ENCODE measurements at places on chromosomes 3 and 15.

DNA sequence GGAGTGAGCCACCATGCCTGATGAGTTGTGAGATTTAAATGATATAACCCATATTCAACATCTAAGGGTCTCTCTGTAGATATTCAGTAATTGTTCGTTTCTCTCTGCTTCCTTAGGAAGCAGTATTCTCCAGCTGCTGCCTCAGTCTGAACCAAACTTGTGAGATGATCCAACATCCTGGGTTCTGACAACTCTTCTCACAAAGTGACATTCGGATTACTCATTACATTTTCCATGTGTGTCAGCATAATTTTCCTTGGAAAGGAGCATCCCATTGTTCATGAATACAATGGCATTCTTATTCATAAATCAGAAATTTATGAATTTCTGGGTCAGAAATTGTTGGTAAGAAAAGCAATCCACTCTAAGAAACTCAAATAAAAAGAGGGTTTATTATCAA, 15.0 kb upstream of the SEC22A start:
- no peak for DNase-seq

GRCh38 chr3:31165399-31165860, 271.0 kb upstream of the GADL1 start:
- no peak for DNase-seq

DNA sequence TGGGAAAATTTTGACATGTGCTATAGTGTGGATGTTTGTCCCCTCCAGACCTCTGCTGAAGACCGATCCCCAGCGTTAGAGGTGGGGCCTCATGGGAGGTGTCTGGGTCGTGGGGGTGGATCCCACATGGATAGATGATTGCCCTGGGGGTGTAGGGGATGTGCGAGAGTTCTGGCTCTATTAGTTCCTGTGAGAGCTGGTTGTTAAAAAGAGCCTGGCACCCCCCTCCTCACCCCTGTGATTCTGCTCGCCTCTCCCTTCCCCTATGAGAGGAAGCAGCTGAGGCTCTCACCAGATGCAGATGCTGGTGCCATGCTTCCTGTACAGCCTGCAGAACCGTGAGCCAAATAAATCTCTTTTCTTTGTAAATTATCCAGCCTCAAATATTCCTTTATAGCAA, 67.4 kb downstream of the ATP10A start:
- no peak for DNase-seq

DNA sequence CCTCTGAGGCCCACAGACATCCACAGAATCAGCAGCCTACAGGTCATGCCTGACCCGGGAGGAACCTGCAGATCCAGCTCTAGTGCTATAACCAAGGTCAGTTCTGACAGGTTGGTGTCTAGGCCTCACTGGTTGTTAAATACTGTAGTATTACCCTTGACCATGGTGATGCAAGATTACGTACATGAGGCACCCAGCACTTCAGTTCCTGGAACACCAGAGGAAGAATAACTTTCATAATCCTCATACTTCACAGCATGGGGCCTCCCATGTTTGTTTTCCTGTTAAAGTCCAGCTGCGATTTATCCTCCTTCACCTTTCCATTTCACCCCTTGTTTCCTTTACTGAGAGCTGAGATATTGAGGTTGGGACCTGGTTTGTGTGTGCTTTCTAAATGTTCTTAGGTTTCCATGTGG, 34.4 kb upstream of the GLCE start:
- no peak for DNase-seq

GRCh38 chr3:190266913-190267290, 55.3 kb downstream of the CLDN1 start:
- no peak for DNase-seq

DNA sequence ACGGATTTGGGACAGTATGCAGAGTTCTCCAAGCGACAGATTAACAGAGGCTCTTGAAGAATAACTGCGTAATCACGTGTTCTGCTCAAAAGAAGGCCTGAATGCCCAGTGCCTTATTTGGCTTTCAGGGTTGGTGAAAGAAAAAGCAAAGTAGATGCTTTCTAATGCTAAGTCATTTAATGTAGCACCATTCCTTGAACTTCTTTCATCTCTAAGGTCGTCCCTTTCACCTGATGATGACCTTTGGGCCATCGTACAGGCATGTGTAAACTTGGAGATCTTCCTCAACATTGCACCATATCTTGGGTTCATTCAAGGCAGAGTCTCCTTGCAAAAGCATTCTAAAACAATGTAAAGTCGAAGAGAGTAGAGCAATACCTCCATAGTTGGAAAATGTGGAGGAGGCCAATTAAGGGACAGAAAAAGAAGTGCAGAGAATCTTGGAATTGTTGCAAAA, 48.9 kb downstream of the TMEM44 start:
- no peak for DNase-seq

- no peak for DNase-seq
Measured at GRCh38 chr3:132456571-132456970, 39.3 kb downstream of the DNAJC13 start.

DNA sequence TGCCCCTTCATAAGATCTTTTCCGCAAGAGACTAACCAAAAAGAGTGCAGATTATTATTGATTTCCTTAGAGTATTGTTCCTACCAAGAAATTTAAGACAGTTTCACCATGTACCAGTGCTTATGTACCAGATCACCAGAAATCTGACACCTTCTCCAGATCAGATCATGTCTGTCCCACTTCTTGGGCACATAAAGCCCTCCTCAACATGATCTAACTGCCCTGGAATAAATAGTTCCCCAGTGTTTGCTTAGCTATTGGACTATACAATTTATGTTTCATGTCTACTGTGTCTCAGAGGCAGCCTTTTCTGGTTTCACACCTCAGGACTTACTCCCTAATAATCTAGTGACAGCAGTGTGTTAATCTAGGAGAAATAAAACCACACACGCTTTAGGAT, 46.8 kb downstream of the NME9 start:
- DNase-seq, result no peak

DNA sequence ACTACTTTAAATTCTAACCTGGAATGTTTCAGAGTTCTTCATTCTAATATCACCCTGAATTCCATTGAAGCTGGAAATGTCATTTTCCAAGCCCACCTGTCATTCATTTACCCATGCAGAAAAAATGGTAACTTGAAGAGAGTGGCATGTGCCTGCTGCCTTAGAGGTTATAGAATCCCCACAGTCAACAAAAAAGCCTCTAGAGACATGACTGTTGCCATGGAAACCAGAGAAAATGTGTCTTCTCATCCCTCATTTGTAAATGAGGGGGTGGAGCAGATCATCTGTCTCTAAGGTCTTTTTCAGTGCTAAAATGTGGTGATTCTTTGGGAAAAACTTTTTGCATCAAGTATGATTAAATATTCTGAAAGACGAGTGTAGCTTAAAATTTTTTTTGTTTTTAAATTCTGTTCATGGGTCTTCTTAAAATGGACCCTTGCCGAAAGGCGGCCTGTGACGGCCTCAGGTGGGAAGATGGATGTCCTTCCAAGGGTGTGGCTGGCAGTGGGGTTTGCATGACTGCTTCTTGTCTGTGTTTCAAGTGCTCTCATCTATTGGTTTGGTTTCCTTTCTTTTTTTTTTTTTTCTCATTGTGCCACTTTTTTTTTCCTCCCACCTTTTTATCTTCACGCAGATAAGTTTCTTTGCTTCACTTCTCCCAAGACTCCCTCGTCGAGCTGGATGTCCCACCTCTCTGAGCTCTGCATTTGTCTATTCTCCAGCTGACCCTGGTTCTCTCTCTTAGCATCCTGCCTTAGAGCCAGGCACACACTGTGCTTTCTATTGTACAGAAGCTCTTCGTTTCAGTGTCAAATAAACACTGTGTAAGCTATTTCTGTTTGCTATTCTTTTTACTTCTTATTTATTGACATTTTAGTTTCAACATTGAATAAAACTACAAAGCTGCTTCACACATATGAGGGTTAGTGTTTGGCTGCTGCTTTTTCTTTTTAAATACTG, 23.0 kb downstream of the TPM1 start:
- no peak for DNase-seq

GRCh38 chr3:127666676-127667075, 6.1 kb upstream of the ABTB1 start:
- no peak for DNase-seq

GRCh38 chr3:46674031-46674845, 19.2 kb downstream of the ALS2CL start:
- peak; percentile 12 for DNase-seq

DNA sequence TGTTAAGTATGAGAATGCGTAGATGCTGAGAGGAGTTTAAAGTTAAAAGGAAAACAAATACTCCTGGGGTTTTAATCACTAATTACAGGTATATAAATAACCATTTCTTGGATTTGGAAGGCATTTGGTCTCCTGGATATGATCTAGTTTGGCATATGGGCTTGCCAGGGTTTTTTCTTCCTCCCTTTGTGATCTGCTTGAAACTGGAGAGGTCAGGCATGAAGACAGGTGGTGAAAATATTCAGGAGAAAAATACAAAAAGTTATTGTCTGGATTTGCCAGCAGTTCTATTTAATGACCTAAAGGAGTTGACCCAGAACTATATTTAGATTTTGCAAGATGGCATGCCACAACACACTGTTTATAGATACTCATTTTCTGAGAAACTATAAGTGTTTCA, 136.3 kb downstream of the DIPK2A start:
- DNase-seq, result no peak

DNA sequence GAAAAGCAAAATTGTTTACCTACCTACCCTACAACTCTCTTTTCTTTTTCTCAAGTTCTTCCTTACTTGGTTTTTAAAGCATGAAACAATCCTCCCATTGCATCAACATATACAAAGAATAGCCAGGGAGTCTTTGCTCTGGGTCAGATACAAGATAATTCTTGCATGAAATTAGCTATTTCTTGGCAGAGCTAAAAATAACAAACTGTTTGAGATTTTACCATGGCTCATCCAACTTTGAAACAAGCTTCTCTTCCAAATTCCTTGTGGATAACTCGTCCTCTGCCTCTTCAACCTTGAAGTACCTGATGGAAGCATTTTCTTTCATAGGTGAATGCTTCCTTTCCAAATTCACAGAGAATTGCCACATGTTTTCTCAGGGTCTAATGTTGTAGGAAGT, 9.2 kb upstream of the CBLB start:
- DNase-seq, result no peak

DNA sequence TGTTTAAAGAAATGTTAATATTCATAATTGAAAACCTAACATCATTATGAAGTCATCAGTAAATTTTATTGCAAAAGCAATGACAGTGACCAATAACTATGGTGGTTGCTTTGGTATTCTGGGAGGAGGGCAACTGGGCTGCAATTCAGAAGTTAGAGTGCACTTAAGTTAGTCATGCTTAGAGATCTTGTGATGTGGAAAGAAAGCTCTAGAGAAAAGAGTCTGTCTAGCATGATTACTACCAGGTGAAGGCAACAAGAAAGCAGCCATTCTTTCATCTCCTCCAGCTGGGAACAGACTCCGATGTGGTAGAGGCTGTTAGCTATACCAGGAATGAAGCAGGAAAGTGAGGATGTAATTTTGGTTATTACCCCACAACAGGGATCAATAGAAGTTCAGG, 625.6 kb downstream of the SI start:
- no peak for DNase-seq

DNA sequence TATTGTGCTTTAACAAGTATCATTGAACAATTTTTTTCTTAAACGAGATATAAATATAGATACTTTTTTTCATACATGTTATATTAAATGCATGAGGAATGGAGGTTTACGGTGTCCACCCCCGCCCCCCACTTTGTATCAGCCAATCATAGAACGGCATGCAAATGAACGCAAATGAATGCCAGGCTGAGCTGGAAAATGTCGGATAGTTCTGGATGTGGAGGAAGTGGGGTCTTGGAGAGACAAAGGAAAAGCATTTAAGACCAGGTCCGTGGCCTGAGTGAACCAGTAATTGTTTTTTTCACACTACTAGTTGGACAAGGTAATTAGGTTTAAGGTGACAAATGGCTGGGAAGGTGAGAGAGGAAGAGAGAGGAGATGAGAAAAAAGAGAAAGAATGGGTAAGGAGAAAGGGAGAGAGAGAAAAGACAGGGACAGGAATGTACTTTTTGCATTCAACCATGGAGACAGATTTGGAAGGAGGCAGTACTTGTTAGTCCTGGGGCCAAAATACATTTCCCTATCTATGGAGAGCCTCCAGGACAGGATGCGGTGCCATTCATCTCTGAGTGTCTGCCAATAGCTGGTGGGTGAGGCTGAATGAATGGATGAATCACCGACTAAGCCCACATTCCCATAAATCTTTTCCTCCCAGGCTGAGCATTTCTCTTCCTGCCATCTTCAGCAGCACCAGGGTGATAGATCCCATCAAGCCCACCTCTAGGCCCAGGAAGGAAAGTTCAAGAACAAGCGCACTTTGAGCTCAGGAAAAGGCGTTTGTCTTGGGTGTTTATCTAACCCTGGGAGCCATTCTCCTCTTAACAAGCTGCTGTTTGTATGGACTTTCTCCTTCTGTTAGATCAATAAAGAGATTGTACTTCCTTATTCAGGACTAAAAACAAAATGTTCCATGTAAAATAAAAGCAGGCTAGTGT, 1.4 kb upstream of the RAD18 start:
- no peak for DNase-seq
